ENCODE measurements at places on chromosomes 13 and 19. TPM values are rescaled to one million over a fixed set of nuclear protein-coding genes. Genes with fewer than 3 reads are reported as not detected.

PSG2 gene
- total RNA-seq = not detected

DNA sequence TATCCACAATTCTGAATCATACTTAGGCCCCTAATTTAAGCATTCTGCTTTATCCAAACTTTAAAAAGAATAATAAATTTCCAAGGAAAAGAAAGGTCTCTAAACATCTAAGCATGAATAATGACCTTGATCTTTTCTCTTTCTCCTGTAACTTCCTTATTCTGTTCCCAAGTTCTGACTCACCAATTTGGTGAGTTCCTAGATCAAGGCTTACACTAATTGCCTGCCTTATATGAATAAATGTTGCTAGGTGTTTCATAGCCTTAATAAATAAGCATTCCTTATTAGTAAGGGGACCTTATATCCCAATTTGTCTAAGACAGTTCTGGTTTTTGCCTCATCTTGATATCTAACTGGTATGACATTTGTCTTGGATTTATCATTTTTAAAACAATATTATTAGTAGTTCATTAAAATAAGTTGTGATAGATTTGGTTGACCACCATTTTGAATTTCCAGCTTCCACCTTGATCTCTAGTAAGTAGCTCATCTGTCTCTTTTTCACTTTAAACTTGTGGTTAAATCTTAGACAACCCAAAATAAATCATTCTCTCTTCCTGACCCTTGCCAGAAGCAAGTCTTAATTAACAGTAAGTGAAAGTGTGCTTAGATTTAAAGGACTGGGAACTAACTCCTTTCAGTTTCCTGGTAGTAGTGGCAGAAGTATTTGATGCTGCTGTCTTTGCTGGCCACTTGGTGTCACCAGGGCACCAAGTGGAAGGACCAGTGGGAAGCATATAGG is 121.2 kb upstream of the MLNR start:
- no peak for DNase-seq

DNA sequence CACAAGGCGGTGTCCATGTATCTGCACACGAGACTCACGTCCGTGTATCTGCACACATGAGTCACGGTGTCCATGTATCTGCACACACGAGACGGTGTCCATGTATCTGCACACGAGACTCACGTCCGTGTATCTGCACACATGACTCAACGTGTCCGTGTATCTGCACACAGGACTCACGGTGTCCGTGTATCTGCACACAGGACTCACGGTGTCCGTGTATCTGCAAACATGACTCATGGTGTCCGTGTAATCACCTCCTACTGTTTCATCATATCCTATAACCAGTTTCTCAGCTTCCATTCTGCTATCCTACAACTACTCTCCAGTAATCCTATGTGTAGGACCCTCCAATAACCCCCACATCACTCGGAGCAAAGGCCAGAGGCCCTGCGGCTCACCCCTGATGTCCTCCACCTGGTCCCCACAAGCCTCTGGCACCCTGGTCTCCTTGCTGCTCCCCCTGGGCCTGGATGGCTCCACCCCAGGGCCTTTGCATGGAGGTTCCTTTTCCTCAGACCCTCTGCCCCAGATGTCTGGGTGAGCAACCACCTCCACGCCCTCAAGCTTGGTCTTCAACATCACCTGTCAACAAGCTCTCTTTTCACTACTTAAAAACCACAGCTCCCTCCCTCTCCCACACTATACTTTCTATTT is 2.5 kb upstream of the TMEM255B start:
- no peak for DNase-seq

ZNF540 gene
- total RNA-seq = 0.07 TPM

- no peak for DNase-seq
These were observed 318.8 kb downstream of the SLITRK1 start for GRCh38 chr13:83563499-83563898.

KCNRG gene
- 0.32 TPM for total RNA-seq

OVOL3 gene
- total RNA-seq = not detected

ZNF433 gene
- 2.9 TPM for total RNA-seq

DNA sequence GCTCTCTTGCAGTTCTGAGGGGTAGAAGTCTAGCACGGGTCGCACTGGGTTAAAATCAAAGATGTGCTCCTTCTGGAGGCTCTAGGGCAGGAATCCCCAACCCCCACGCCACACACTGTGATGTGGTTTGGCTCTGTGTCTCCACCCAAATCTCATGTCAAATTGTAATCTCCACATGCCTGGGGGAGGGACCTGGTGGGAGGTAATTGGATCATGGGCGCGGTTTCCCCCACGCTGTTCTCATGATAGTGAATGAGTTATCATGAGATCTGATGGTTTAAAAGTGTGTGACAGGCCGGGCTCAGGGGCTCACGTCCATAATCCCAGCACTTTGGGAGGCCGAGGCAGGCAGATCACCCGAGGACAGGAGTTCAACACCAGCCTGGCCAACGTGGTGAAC is 26.6 kb upstream of the CALM3 start:
- no peak for DNase-seq

HNRNPM gene
- 343 TPM for total RNA-seq

- no peak for DNase-seq
These were observed 186.3 kb downstream of the IRS2 start for GRCh38 chr13:109599901-109600657.

GRCh38 chr13:36772853-36773252 is 46.2 kb upstream of the RFXAP start:
- no peak for DNase-seq

GRCh38 chr13:103007427-103007762 is 58.8 kb downstream of the SLC10A2 start:
- no peak for DNase-seq

FCHO1 gene
- 26.8 TPM for total RNA-seq

DNA sequence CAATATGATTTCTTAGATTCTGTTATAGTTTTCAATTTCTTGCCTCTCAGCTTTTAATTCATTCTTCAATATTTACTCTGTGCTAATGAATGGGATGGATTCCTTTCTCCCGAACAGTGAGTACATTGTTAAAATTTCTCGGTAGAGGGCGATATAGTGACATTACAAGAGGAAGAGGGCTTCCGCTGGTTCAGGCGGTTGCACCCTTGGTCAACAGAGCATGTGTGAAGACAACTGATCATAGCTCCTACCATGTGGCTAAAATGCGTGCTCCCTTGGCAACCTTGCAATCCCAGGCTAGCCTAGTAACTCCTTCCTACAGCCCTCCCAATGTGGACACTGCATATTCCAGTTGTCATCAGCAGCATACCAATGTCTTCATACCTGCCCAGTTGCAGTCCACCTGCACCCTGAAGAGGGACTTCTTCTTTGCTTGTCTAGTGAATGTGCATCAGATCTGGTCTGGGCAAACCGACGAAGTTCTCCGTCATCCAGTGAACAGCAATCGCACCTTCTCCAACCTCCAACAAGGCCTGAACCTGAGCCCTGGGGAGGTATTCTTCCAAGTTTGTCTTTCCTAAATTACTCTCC is 653.0 kb upstream of the GPC6 start:
- DNase-seq = peak; percentile 33

DNA sequence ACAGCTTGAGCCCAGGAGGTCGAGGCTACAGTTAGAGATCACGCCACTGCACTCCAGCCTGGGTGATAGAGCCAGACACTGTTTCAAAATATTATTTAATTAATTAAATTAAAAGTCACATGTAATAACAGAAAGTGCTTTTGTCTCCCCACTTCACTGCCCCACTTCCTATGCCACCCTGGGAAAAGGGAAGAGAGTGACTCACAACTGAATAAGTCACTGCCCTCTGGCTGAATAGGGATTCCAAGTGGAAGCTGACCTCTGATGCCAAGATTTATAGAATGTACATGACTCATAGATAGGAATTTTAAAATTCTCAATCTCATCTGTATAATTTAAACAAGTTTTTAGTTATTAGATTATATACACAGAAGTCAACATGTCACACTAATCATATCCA is 22.2 kb upstream of the ERVV-1 start:
- DNase-seq = no peak

B3GNT3 gene
- total RNA-seq = 1.3 TPM

TGDS gene
- 12.5 TPM for total RNA-seq

DNA sequence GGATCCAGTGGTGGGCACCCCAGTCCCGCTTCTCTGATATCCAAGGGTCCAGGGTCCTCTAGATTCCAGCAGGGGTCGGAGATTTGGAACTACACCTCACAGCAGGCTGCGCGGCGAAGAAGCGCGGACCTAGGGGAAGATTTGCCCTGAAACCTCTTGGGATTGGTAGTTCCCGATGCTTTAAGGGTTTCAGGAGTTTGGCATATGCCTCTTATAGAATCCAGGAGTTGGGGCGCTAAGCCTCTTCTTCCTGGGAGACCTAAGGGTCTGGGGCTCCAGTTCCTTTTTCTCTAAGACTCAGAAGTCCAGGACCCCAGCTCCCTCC is 349 bp downstream of the BCL2L12 start:
- peak; percentile 60 for DNase-seq

- DNase-seq = peak; percentile 23
These were observed 1344.6 kb downstream of the OLFM4 start for GRCh38 chr13:54373211-54373610.

DNA sequence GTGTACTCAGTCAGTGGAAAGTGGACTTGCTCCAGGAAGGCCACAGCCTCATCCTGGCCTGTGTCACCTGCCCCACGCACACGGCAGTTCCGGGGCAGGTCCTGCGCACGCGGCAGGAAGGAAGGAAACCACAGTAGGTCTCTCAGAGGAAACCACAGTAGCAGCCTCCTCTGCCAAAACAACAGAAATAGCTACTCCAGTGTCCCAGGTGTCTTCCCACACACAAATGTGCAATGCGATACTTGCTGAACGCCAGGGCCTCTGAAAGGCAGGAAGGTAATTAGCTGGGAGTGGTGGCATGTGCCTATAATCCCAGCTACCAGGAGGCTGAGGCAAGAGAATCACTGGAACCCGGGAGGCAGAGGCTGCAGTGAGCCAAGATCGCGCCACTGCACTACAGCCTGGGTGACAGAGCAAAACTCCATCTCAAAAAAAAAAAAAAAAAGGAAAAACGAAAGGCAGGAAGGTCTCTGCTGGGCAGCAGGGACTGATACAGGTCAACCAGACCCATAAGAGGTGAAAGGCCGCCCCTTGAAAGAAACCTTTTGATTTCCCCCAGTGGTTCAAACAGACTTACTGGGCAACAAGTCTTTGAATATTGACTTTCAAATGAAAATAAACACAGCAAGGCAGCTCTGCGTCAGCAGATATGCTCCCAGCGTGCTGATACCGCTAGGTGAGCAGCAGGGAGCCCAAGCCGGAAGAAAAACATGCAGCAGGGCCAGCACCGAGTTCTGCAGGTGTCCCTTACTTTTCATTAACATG is 49.5 kb downstream of the CRYL1 start:
- DNase-seq = peak; percentile 39

LHFPL6 gene
- 1.4 TPM for total RNA-seq

NDUFA3 gene
- 203 TPM for total RNA-seq

DNA sequence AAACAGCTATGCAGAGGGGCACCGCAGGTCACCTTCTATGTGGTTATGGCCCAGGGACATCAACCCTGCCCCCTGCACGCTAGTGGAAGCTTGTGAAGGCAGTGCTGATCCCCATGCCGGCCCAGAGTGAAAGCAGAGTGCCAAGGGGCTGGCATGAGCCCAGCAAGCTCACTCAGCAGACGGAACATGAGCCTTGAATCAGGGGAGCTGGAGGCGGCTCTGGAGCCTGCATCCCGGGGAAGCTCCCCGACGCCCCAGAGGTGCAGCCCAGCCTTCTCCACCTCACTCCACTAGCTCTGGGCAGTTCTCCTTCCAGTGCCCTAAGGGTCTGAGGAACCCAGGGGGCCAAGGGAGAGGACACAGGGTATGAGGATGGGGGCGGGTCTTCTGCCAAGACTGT is 19.0 kb upstream of the ISYNA1 start:
- no peak for DNase-seq

- no peak for DNase-seq
These were observed 66.0 kb upstream of the TPP2 start for GRCh38 chr13:102530751-102531150.

- DNase-seq = no peak
These were observed 284.6 kb downstream of the DNAJC15 start for GRCh38 chr13:43307921-43308433.

- no peak for DNase-seq
These were observed 203.8 kb downstream of the TUBA3C start for GRCh38 chr13:18977857-18978256.

GRCh38 chr19:51163257-51163656 is 21.2 kb downstream of the SIGLEC7 start:
- no peak for DNase-seq

CYP2S1 gene
- total RNA-seq = 173 TPM

DNA sequence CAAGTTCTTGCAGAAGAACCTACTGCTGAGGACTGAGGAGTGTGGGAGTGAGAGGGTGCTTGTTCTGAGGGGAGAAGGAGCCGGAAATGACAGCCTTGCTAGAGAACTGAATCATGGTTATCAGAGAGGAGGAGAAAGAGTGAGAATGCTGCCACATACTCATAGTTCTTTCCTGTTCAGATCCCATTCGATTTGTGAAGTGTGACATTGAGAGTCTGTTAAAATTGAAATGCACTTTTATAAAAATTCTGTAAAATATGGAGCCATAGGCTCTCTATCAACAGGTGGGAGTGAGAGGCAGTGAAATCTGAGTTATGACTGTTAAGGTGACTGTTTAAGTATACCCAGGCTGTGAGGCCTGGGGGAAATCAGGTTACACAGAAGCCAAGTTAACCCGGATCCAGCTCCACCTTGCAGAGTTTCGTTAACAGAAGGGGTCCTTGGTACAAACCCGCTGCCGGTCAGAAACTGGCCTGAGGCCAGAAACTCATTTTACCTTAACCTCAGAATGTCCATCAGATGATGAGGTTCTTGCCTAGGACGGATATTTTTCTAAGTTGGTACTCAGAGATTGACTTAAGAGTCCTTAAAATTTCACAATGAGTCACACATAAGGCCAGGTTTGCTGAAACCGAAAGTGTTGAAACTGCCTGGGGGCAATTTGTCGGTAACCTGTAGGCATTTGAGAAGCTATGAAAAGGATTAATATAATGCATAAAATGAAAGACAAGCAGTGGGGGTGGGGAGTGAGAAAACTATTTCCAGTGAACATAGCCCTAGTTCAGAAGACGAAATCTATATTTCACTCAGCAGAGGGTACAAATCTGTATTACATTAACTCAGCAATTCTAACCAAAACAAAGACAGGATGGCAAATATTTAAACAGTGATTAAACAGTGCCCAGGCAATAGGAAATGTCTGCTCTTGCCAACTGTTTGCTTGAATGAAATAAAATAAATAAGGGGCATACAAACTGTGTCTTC is 350.5 kb downstream of the KCNRG start:
- DNase-seq = no peak

PGLYRP1 gene
- not detected for total RNA-seq

- DNase-seq = no peak
These were observed 1.7 kb downstream of the ARHGAP35 start for GRCh38 chr19:46862503-46862834.

ENOX1 gene
- 0.09 TPM for total RNA-seq

DNA sequence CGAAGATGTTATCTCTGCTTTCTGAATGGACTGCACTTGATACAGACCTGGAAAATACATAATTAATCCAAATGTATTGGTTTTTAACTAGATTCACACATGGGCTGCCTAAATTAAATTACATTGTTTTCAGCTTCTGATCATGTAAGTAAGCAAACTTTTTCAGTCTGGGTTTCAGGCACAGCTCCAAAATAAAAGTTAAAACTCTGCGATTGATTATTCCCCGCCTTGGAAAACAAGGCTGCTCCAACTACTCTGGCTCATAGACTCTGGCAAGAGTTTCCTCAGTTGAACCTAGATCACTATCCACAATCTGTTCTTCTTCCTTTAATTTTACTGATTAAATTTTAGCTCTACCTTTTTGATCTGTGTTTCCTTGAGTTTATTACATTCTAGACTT is 526.0 kb upstream of the SPRY2 start:
- DNase-seq = no peak

CILP2 gene
- 10.6 TPM for total RNA-seq

- DNase-seq = no peak
These were observed 12.3 kb upstream of the CYSLTR2 start for GRCh38 chr13:48641404-48641803.

Data from WTC11 (cell line).